ENCODE measurements at places on chromosomes 4 and X.

DNA sequence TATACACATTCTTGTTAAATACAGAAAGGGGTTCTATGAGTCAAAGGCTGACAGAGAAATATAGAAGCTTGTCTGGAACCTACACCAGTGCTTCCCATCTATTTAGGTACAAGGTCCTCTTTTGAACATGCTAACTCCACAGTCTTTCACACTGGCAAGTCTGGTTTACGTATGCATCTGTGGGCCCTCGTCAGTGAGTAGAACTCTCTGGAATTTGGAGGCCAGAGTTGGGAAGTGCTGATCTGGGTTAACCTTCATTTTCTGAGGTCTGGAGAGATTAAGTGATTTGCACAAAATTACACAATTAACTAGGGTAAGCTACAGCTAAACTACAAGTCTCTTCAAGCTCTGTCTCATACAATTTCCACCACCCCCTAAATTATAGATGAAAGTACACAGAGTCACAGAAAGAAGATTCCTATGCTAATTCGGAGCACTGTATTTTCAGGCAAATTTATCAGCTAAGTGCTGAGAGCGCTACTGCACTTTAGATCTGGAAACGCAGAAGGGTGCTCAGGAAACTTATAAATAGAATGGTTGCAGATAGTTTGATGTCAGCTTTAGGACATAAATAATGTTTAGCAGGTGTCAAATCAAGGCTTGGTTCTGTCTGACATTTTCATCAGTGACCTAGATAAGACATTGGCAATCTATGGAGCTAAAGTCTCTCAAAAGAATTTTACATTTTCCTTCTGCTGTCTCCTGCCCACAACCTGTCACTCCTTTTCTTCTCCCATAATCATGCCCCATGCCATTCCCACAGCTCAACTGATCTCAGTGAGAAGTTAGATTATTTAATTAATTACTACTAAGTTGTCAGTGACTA is 43.0 kb upstream of the PDLIM5 start:
- no peak for DNase-seq

- no peak for DNase-seq
These were observed 48.2 kb upstream of the CDKN2AIP start for GRCh38 chr4:183396227-183396637.

DNA sequence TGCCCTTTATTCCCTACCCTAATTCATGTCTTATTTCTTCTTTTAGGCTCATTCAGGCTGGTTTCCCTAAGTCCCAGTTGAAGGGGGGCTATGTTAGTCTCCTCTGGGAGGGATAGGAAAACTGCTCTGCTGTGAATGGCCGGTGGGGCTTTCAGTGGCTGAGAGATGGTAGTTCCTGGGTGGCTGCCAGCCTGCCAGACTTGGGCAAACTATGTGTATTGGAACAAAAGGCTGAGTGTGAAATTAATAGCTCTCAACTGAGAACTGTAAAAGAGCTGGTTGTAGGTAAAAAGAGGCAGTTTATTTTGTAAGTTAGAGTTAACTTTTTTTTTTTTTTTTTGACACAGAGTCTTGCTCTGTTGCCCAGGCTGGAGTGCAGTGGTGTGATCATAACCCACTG is 28.8 kb downstream of the ARHGAP10 start:
- peak; percentile 60 for DNase-seq

GRCh38 chr4:84496706-84497503 is 2.2 kb downstream of the NKX6-1 start:
- no peak for DNase-seq

- peak; percentile 92 for DNase-seq
These were observed at the start of gene ATP6AP2 for GRCh38 chrX:40580537-40581335. TSS of gene ATP6AP2 (plus strand) at chrX:40580970. CDS start at chrX:40581066, 96 bp downstream.

GRCh38 chrX:98362630-98363029 is 1478.9 kb downstream of the RPA4 start:
- no peak for DNase-seq

- no peak for DNase-seq
These were observed 77.9 kb downstream of the LUZP4 start for GRCh38 chrX:115367455-115367854.

DNA sequence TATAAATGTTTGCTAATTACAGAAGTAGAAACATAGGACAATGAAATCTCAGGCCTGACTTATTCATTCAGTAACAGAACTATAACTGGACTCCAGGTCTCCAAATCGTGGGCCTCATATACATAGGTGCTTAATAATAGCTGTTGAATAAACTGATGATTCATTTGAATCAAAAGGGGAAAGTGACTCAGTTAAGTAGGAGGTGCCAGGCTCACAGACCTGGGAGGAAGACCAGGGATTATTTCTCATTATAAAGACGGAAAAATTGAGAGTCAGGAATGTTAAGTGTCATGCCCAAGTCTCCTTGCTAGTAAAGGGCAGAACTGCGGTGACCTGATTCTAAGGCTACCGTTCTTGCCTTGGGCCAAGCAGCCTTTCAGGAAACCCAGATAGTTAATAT is 131.5 kb downstream of the HS3ST1 start:
- DNase-seq = no peak

DNA sequence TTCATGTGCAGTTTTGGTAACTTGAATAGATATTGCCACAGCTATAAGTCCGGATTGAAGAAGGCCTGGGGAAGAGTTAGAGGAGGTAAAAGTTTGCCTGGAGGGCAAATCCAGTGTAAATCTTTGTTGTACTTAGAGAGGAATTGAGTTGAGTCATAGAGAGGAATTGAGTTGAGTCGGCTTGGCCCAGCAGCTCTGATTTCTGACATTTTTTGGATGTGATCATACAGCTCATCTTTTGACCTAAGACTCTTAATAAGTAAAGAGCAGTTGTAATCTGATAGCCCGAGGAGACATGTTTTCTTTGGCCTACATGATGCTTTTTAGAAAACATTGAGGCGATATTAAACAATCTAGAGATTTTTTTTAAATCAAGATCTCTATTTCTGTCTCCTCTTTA is 3.9 kb downstream of the KIT start:
- DNase-seq = no peak

GRCh38 chr4:96379524-96379923 is 539.6 kb downstream of the PDHA2 start:
- no peak for DNase-seq

GRCh38 chrX:78922754-78923153 is 22.4 kb upstream of the P2RY10 start:
- DNase-seq = no peak

- no peak for DNase-seq
These were observed 5.7 kb upstream of the TMEM192 start for GRCh38 chr4:165118256-165118909.

- no peak for DNase-seq
These were observed 95.1 kb upstream of the IQCM start for GRCh38 chr4:149910604-149911350.

DNA sequence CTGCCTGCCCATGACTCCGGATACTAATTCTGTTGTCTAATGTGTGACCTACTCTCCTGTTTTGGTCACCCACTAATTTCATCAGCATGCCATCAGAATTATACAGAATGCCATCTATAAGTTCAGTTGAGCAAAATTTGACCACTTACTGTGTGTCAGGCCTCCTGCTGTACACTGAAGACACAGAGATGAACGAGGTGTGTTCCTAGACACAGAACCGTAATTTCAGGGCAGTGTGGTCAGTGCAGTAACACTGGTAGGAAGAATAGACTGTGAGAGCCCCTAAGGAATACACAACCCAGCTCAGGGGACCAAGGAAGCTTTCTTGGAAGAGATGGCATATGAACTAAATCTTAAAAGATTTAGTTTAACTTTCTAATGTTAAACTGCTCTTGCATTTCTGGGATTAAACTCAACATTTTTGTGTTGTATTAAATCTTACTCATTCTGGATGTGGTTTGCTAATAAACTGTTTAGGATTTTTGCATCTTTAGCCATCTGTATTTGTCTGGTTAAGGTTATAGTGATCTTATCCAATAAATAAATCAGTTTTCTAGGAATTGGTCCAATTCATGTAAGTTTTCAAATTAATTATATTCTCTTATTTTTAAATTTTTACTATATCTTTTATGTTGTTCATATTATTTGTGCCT is 34.3 kb downstream of the KANTR start:
- DNase-seq = no peak

GRCh38 chrX:23959781-23960180 is 52.0 kb downstream of the CXorf58 start:
- no peak for DNase-seq

GRCh38 chr4:51894059-51894645 is 51.2 kb downstream of the DCUN1D4 start:
- DNase-seq = no peak

DNA sequence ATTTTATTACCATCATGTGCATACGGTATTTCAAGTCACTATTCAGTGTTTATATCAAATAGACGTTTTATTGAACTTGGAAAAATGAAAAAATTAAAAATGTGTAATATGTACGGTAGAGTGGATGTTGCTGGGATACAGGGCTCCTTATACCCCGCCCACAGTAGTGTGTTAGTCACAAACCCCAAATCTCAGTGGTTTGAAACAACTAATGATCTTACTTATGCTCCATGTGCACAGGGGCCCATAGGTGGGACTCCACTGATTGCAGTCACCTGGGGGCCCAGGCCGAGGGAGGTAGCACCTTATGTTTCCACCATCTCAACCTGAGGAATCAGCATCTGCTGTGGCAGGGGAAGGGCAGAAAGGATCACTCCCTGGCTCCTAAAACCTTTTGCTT is 18.1 kb downstream of the LSM6 start:
- no peak for DNase-seq

DNA sequence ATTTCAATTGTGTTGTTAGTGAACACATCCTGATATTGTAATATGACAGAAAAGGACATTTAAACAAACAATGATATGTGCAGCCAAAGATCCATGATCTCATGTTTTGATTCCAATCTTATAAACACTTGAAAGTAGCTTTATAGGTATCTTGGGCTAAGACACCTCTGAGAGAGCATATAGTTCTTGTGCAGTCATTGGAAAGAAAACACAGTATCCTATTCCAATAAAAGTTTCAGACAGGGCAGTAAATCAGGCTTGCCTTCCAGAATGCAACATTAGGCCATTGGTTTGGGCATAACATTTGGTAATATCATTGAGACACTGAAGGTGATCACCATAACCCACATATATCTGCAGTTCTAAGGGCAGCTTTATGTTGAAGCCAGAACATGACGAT is 188.3 kb upstream of the HCCS start:
- no peak for DNase-seq

DNA sequence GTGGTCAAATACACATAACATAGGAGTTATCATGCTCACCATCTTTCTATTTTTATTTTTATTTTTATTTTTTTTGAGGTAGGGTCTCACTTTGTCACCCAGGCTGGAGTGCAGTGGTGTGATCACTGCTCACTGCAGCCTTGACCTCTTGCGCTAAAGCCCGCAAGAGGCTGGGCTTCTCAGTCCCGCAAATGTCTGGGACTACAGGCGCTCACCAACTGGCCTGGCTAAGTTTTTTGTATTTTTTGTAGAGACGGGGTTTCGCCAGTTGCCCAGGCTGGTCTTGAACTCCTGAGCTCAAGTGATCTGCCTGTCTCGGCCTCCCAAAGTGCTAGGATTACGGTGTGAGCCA is 295 bp upstream of the TLR10 start:
- DNase-seq = no peak

DNA sequence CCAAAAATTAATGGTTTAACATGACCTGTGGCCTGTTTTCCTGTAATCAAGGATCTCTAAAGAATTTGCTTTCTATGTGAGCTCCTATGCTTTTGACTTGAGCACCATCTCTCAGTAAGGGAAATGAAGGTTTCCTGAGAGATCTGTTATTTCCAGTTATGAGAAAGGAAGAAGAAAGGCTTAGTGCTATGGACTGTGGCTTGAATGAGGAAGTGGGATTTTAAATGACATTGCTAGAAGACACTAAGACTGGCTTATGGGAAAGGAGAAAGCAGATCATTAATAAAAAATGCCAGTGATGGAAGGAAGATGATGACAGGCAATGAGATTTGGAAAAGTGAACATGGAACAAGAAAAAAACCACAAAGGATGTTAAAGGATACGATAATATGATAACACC is 285.4 kb downstream of the OPHN1 start:
- DNase-seq = no peak

DNA sequence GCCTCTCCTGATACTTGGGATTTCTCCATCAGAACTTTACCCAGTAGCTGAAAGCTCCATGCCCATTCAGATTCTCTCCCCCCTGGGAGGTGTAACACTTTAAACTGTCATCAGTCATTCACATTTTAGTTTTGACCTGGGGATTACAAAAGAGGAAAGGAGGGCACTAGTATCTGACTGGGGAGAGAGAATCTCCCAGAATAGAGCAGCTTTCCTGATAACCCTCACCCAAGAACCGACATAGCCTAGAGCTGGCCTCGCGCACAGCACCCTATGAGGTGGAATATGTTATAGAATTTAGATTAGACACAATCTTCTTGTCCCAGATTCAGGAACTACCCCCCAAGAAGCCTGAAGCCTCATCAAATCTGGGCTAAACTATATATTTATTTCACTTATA is 950.2 kb upstream of the TENM3 start:
- DNase-seq = no peak

- DNase-seq = no peak
These were observed 688 bp upstream of the EVC start for GRCh38 chr4:5710065-5710960.

- DNase-seq = no peak
These were observed 96.4 kb downstream of the LNX1 start for GRCh38 chr4:53494851-53495250.

DNA sequence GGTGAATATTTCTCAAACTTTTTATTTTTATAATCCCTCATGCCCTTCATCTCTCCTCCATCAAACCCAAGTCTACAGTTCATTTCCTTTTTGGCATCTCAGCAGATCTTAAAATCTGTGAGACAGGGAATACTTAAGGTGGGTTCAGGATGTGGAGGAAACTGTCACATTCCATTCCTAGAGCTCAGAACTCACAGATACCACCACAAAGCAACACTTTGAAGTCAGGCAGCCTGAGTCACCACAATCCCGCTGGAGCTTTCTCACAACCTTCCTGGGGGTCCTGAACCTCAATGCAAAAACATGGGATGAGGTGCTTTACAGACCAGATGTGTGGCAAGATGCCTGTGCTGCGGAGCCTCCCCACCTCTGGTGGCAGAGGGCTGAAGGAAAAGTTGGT is 63.2 kb downstream of the HHIP start:
- no peak for DNase-seq

DNA sequence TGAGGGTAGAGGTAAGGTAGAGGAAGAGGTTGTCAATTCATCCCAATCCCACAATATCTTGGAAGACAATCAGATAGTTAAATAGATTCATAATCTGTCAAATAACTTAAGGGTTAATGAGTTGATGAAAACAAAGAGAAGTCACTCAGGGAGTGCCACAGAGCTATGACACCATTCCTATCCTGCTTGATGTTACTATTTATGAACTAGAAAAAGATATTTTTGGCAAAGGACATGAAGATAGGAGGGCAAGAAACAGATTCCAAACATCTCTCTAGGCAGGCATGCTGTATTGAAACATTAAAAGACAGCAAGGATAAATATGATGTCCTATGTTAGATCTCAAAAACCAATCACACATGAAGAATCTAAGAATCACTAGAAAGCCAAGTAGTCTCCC is 3.5 kb upstream of the SRPX start:
- no peak for DNase-seq

DNA sequence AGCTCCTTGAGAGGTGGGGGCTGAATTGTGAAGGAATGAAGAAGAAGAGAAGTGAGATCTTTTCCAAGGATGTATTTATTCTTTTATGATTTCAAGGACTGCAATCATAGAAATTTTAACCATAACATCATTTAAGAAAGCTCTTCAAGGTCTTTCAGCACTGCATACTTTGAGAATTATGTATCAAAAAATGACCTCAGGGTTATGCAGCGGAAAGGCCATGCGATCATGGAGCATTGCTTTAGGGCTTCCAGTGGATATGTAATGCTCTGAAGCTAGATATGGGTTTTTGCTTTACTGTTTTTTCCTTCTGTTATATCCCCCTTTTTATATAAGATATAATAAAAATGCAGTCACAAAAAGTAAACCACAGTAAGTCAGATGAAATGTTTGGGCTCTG is 38.7 kb downstream of the SGMS2 start:
- no peak for DNase-seq

Data from ureter (tissue), 1 donor.